SK-N-DZ (cell line): ENCODE measurements at places on chromosomes 1 and 21.

GRCh38 chr1:164320790-164321731, 237.9 kb upstream of the PBX1 start:
- DNase-seq: peak; percentile 2

DNA sequence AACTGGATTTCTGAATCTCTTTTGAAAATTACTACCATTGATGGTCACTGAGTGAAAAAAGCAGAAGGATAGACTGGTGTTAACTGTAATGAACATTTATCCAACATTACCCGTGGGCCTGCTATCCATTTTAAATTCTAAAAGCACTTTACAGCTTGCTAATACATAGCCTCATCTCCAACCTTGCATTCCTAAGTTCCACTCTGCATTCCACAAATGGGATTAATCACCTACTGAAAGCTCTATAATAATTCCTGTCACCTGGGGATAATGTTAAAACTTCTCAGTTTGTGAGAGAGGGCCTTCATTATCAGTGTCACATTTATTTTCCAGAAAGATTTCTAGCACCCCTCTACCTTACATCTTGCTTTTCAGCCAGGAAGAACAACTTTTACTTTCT, 38.2 kb downstream of the PTPRC start:
- DNase-seq: no peak

GRCh38 chr1:192978195-192978710, 80.9 kb downstream of the UCHL5 start:
- DNase-seq: no peak

DNA sequence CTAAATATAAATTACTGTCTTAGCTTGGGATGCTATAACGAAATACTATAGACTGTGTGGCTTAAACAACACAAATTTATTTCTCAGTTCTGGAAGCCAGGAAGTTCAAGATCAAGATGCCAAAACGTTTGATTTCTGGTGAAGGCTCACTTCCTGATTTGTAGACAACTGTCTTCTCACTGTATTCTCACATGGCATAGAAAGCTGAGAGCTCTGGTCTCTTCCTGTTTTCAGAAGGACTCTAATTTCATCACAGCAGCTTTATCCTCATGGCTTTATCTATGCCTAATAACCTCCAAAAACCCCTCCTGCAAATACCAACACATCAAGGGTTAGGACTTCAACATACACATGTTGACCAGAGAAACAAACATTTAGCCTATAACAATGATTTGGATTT, 1795.5 kb downstream of the MRPL39 start:
- no peak for DNase-seq

DNA sequence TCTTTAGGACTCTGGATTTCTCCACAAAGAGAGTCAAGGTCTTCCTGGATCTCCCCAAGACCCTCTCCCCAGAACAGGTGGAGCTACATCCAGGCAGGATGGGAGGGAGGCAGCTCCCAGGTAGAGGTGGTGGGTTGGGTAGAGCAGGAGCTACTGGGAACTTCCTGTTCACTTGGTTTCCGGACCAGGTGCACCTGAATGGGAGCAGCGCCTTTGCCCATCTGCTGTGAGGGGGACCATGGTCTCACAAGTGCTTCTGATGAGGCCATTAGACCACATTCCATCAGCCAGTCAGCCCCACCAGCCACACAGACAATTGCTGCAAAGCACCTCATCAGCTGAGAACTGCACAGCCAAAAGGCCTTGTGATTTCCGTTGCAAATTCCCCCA, 188.8 kb downstream of the MATN1 start:
- no peak for DNase-seq

DNA sequence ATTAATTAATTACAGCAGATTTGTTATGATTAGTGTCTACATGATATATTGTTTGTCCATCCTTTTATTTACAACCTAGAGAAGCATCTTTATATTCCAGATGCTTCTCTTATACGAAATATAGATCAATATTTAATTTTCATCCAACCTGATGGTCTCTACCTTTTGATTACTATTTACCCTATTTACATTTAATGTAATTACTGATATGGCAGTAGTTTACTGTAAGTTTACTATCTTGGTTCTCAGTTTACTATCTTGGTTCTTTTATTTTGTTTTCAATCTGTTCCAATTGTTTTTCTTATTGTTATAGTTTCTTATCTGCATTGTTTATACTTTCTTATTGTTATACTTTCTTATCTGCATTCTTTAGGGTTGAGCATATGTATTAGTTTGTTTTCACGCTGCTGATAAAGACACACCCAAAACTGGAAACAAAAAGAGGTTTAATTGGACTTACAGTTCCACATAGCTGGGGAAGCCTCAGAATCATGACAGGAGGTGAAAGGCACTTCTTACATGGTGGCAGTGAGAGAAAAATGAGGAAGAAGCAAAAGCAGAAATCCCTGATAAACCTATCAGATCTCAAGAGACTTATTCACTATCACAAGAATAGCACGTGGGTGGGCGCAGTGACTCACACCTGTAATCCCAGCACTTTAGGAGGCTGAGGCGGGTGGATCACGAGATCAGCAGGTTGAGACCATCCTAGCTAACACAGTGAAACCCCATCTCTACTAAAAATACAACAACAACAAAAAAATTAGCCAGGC, 28.9 kb downstream of the FAF1 start:
- no peak for DNase-seq

GRCh38 chr1:110155878-110156522, 5.7 kb downstream of the SLC6A17 start:
- no peak for DNase-seq

DNA sequence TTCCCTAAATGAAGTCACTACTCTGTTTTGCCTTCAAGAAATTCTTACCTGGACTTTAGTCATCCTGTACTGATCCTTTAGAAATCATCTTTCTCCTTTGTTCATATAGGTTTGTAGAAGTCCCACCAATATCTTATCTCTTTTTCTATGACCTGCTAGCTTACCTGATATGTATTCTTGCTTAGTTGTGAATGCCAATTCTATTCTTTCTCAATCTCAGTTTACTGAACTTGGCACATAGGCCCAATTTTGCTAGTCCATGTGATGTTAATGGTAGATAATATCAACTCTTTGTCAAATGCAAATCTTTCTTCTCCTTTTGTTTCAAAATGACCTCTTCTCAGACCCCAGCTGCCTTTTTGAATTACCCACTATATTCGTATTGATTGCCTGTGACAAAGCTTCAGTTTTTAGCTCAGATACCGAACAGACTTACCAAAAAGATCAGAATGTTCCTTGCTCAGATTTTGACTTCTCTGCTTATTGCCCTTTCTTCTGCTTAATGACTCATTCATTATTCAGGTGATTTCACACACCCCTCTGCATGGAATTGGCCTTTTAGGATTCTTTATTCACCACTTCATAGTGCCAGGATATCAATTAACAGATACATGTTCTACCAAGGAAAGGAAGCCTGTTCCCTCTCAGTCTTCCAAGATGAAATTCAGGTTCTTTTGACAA, 20.6 kb downstream of the IPO9 start:
- DNase-seq: no peak

DNA sequence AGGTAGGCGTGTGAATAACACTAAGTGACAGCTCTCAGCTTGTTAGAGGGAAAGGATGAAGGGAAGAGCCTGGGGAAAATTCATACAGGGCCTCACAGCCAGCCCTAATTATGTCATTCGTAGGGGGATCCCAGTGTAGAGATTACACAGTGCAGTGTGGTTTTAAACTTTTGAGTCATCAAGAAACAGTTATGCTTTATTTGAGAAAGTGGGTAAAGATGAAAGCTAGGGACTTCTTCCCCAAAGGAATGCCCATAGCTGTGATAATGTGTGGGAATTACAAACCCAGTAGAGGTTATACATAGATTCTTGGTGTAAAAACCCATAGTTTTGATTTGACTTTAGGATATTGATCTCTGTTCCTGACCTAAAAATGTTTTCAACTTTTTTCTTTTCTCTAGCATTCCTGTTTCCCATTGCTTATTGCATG, 1.9 kb downstream of the TTF2 start:
- DNase-seq: no peak

GRCh38 chr1:201606096-201606495, 67.2 kb downstream of the NAV1 start:
- no peak for DNase-seq

DNA sequence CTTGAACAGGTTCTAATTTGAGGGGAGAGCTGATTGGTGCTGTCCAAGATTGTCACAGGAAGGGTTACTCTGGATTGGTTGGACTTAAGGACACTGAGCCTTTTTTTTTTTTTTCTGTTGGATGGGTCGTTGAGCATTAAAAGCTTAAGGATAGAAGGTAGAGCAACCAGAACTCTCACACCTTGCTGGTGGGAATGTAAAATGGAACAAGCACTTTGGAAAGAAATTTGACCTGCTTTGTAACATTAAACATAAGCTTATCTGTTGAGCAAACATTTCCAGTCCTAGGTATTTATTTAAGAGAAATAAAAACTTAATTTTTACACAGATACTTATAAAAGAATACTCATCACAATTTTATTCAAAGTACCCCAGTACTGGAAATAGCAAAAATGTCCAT, 29.8 kb upstream of the PLA2G2A start:
- no peak for DNase-seq

DNA sequence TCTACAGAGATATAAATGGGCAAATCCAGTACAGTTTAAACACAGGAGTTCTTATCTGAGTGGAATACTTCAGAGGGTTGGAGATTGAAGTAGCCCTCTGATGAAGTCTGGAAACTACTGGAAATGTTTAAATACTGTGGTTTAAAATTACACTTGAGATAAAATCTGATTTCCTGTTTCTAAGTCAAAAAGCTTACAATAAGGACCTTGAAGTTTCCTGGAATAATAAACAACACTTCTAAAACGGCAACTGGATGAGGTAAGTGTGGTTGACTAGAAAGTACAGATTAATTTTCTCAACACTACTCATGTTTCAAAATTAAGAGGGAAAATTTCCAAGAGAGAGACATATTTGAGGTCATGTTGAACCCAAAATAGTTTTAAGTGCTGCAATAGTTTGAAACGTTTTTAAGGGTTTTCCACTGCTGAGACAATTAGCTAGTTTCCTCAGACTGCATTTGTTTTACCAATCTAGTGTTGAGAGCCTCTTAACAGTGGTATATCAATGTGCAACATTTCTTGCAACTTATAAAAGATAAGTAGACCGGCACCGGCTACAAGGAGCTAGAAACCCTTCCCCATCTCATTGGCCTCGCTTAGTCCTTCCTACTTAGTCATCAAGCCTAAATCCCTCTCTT, 27.4 kb downstream of the KCNA3 start:
- no peak for DNase-seq

DNA sequence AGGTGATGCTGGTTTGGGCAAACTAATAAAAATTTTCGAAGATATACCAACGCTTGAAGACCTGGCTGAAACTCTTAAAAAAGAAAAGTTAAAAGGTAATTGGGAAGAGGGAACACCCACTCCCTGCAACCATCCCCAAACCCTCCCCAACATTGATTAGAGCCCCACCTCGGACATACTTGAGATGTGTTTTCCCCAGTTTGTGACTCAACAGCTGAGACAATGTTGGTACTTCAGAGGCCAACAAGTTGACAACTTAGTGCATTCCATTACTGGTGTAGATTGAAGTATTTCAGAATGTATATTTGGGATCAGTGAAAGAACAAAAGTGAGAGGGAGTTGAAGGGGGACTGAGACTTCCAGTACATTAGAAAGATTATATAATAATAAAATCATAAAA, 5.1 kb downstream of the IFI16 start:
- no peak for DNase-seq

DNA sequence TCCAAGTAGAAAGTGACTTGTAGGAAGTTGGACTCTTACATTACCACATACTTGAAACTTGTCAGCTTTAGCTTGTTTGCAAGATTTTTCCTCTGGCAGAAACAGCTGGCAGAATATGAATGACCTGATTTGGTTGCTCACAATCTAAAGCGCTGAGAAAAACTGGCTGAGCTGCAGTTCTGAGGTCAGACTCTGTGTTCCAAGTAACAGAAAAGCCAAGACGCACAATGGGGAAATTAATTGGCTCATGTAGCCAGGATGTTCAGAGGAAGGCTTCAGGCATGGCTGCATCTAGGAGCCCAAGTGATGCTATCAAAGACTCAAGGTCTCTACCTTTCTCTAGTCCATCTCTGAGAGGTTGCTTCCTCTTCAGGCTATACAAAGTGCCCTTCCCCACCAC, 27.0 kb downstream of the ALPL start:
- no peak for DNase-seq

- DNase-seq: peak; percentile 32
These were observed 252.2 kb downstream of the RPS6KC1 start for GRCh38 chr1:213303286-213303685.

DNA sequence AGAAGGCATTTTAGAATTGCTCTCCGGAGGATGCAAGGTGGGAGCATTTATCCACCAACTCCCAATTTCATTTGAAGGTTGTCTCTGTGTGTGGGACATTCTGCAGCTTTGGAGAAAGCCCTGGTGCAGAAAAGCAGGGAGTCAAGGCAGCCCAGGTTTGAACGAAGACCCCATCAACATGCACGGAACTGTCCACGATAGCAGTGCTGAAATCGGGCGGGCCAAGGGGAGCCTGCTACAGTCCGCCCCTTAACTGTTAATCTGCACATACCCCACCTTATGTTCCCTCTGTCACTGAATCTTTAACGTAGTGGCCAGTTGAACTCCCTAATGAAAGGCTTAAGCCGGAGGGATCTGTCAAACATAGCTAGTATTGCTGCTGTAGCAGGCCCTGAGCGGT, 68.8 kb upstream of the C1orf174 start:
- no peak for DNase-seq

- no peak for DNase-seq
These were observed 8.8 kb downstream of the SEC16B start for GRCh38 chr1:177960939-177961622.

- DNase-seq: no peak
These were observed 307.4 kb downstream of the DISC1 start for GRCh38 chr1:231933711-231934626.

GRCh38 chr1:45014321-45015028, 2.4 kb downstream of the UROD start:
- DNase-seq: peak; percentile 78

DNA sequence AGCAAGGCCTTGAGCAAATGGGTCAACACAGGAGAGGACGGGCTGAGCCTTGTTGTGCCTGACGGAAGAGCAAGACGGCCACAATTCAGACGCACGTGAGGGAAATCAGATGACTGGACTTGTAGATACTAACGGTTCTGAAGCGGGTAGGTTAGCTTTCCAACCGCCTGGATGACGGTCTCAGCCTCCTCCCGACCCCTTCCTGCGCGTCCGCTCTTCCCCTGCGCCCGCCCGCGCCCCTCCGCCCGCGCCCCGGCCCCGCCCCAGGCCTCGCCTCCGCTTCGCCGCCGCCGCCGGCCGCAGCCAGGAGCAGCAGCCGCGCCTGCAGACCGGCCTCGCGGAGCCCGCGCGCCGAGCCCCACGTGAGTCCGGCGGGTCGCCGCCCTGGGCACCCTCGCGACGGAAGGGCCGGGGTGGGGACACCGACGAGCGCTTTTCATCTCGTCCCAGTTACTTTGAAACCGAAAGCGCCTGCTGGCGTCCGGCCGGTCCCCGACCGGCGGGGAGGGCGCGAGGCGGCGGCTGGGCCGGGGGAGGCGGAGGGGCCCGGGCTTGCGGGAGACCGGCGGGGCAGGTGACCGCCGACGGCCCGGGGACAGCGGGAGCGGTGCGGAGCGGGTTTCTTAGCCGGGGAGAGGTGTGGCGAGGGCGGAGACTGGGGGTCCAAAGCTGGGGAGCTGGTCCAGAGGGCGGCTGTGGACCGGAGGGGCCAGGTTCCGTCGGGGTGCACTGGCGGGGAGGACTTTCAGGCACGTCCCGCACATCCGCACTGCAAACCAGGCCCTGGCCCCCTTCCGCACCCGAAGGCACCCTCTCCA, at the start of gene TRAF5:
Gene TRAF5, plus strand, starts transcription at position 306 of the 818 bp plus-strand sequence. CDS start 26,407 bp downstream, outside the sequence.
- DNase-seq: peak; percentile 45

GRCh38 chr1:228809621-228810394, 74.5 kb downstream of the RHOU start:
- DNase-seq: no peak

GRCh38 chr1:37147392-37147831, 113.1 kb upstream of the GRIK3 start:
- no peak for DNase-seq
